ENCODE measurements at places on chromosomes 2 and 18. TPM values are rescaled to one million over a fixed set of nuclear protein-coding genes. Genes with fewer than 3 reads are reported as not detected.

NT5DC4 gene
- total RNA-seq = not detected

DNER gene
- 2.7 TPM for total RNA-seq

ZNF532 gene
- 70.2 TPM for total RNA-seq

M1AP gene
- 1.7 TPM for total RNA-seq

AQP12A gene
- total RNA-seq = not detected

SOWAHC gene
- 9.2 TPM for total RNA-seq

FHOD3 gene
- 28.4 TPM for total RNA-seq

RESP18 gene
- not detected for total RNA-seq

TNFRSF11A gene
- total RNA-seq = 4.2 TPM

TTN gene
- 0.12 TPM for total RNA-seq

- DNase-seq = no peak
Measured at GRCh38 chr2:15812187-15812780, 128.1 kb upstream of the MYCN start.

- DNase-seq = no peak
Measured at GRCh38 chr2:144426355-144426754, 93.6 kb downstream of the ZEB2 start.

DNA sequence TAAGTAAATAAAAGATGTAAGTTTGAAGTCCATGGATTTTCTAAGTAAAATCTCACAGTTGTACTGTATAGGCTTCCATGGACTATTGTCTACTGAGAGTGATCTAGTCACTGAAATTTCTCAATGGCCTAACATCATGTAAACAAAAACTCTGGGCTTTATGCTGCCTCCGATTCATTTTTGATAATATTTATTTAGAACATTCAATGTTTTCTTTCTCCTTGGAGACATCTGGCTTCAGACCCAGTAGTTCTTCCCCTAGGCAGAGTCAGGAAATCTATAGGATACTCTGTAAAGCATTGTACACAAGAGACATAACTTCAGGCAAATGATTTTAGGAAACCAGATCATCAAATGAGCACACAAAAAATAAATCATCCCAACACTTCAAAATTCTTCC lies 1208.6 kb upstream of the ZEB2 start:
- DNase-seq = no peak

DNA sequence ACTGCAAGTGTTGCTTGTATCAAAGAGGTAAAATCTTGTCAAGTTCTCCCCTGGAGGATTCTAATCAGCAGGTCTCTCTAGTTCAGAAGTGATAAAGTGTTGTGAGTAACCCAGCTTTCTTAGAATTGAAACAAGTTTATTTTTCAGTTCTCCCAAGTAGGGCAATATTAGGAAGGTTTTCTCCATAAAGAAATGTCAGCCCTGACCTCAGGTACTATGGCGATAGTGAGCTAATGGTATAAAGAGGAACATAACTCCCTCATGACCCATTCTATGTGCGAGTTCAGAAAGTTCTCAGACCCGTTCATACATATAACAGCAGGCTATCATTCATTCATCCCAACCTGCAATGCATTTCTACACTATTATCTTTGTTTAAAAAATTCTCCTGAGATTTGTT lies 421.1 kb upstream of the SETBP1 start:
- no peak for DNase-seq

DNA sequence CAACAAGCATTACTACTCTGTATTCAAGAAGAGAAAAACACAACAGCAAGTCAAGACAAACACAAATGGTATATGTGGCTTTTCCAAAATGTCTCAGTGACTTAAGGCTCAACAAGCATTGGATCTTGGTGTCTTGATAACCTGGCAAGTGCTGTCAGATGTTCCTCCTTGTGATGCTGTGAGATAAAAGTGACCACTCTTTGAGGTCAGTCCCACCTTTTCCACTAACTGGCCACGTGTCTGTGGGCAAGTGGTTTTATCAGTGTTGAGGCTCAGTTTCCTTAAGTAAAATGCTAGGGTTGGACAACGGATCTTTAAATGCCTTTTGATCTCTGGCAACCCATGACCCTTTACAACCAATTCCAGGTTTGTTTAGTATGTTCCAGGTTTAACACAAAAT lies 98.7 kb downstream of the BCL2 start:
- no peak for DNase-seq

DNA sequence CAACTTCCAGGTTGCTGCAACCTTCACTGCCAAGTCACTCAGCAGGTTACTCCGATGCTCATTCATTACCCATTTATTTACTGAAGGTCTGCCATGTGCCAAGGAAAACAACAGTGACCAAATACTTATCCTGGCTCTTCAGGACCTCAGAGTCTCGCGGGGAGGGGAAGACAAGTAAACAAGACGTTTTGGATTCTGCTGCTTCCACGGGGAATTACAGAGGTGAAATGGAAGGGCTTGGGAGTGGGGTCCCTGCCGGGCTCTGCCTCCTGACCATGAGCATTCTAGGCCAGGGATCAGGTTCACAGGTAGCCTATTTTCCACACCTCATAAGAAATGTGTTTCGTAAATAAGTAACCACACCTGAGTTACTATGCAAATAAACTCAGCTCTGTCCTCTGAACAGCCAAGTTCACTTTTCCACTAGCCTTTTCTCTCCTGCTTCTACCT lies 68.1 kb downstream of the CLHC1 start:
- no peak for DNase-seq

GRCh38 chr2:21103274-21103891 lies 20.4 kb upstream of the TDRD15 start:
- no peak for DNase-seq

DNA sequence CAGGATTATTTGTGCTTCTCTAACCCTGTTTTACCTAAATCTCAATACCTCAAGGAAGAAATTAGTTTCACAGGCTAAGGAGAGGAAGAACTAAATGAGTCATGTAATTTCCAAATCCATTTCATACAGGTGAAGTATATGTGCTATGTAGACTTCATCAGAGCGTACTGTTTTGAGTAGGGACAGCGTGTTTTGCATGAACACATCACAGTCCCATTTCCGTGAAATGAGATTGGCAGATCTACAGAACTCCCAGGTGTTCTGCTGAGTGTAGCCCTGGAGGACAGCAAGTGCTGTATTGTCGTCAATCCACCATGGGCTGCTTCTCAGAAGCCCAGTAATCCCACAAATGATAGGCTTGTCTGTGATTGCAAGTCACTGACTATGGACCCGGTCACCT lies 97.7 kb downstream of the XRCC5 start:
- DNase-seq = no peak

GRCh38 chr2:1795261-1796231 lies 51.2 kb upstream of the PXDN start:
- DNase-seq = no peak

- DNase-seq = no peak
Measured at GRCh38 chr18:57533006-57533867, 53.3 kb downstream of the FECH start.

DNA sequence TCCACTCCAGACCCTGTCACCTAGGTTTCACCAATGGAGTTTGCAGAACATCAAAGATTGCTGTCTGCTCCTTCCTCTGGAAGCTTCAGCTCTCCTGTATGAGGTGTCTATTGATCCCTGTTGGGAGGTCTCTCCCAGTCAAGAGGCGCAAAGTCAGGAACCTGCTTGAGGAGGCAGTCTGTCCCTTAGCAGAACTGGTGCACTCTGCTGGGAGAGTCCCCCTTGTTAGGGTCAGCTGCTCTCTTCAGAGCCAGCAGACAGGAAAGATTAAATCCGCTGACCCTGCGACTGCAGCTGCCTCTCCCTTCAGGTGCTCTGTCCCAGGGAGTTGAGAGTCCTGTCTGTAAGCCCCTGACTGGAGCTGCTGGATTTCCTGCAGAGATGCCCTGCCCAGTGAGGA lies 195.7 kb downstream of the PPP1R1C start:
- DNase-seq = no peak

DNA sequence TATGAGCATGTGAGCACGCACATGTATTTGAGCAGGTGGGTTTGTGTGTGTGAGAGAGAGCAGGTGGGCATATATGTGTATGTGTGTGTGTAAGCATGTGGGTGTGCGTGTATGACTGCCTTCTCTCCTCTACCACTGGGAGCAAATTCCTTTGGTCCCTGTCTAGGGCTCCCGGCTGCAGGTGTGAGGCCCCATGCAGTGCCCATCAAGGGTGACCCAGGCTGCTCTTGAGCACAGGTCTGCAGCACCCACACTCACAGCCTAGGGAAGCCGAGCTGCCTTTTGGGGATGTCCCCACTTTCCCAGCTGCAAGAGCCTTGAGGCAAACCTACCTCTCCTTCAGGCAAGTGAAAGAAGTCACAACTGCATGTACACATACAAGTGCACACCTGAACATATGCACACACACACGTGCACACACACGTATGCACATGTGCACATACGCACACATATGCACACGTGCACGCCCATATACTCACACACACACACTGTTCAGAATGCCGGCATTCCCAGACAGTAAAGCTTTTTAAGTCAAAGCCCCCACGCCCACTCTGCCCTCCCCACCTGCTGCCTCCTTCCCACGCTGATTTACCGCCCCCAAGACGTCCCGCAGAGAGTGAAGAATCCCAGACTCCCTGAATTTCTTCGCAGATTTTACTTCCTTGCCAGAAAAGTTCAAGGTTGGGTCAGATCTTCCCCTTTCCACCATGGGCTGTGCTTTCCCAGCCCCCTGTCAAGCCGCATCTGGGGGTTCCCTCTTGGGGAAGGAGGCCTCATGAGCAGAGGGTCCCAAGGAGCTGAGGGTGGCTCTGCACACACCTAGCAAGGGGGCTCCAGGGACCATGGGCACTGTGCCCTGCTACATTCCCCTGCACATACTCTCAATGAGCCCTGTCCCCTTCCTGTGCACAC lies 170.6 kb downstream of the TWIST2 start:
- no peak for DNase-seq

DNA sequence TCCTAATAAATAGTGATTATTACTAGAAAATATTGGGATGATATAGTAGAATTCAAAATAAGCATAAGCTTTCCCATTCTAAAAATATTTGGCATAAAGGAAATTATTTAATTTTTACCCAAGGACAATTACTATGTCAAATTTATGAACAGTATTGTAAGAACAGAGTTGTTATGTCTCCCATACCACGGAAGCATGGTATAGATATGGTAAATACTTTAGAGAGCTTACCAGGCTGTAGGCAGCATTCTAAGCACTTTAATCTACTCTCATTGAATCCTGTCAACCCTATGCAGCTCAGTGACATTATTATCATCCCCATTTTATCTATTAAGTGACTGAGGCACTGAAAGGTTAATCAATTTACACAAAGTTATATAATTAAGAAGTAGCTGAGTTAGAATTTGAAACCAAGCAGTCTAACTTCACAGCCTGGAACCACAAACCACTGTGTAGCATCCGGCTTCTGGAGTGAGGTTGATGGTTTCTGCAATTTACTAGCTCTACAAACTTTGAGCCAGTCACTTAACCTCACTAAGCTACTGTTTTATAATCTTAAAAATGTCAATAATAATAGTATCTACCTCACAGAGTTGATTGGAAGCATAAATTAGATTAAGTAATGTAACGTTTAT lies 323.7 kb downstream of the ARHGAP15 start:
- no peak for DNase-seq

DNA sequence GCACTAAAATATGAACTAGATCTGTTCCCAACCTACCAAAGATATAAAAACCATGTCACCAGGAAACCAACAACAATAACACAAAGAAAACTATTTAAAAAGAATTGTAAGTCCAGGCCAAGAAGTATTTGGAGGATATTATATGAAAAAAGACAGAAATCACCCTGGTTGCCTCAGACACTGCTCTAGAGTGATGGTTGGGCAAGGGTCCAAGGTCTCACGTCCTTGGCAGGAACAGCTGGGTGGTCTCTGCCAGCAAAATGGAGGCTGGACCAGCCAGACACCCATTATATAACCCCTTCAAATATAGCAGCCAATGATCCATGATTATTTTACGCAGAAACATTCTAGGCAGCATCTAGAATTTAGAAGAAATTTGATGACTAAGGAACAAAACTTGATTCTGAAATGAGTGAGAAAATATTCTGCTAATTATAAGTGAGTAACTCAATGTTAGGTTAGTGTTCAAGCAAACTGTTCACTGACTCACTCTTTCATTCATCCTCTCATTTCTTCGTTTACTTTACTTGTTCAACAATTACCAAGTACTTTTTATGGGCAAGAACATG lies 35.4 kb downstream of the MRPL35 start:
- no peak for DNase-seq

DNA sequence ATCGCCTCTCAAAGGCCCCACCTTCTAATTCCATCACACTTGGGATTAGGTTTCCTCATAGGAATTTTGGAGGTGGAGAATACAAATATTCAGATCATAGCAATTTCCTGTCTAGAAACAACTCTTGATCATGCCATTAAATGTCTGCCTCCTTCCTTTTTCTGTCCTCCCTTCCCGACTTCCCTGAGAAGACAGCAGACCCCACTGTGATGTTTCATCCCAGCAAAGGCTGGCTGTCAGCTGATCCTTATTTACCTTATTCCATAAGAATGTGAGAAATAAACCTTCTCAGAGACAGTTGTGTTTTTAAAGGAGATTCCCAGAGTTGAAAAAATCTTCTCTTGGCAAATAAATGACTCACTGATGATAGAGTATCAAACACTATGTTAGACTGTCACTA lies 133.9 kb downstream of the TDRD15 start:
- no peak for DNase-seq

- DNase-seq = no peak
Measured at GRCh38 chr18:68965817-68966216, 167.9 kb downstream of the CCDC102B start.

- DNase-seq = no peak
Measured at GRCh38 chr2:84965192-84965516, 5.8 kb upstream of the KCMF1 start.

All from epithelial cell of proximal tubule (primary cell).